ENCODE measurements at places on chromosomes 6 and 20. TPM values are rescaled to one million over a fixed set of nuclear protein-coding genes. Genes with fewer than 3 reads are reported as not detected.

ADGRG6 gene
- total RNA-seq: 0.24 TPM

SUPT3H gene
- total RNA-seq: 9.9 TPM

C6orf52 gene
- 0.91 TPM for total RNA-seq

IBTK gene
- total RNA-seq: 22.2 TPM

GRCh38 chr20:48766205-48766604 is 61.6 kb downstream of the PREX1 start:
- H3K36me3 ChIP-seq: no peaks in the 10 kb centered on the region
- no peaks in the 10 kb centered on the region for H3K27me3 ChIP-seq
- DNase-seq: no peak
- peaks cover 97% of the 10 kb centered on the region for H3K4me1 ChIP-seq
- H3K4me3 ChIP-seq: no peak overlapping the region

- no peaks in the 10 kb centered on the region for H3K4me1 ChIP-seq
- H3K27me3 ChIP-seq: no peaks in the 10 kb centered on the region
- H3K36me3 ChIP-seq: no peaks in the 10 kb centered on the region
- no peak overlapping the region for H3K27ac ChIP-seq
Observed at GRCh38 chr20:53001498-53002301, 29.5 kb downstream of the TSHZ2 start.

GRCh38 chr6:124670801-124671200 is 291.4 kb upstream of the RNF217 start:
- no peak for DNase-seq
- H3K27ac ChIP-seq: no peak overlapping the region
- H3K36me3 ChIP-seq: no peaks in the 10 kb centered on the region
- H3K27me3 ChIP-seq: no peaks in the 10 kb centered on the region
- no peaks in the 10 kb centered on the region for H3K4me1 ChIP-seq

DNA sequence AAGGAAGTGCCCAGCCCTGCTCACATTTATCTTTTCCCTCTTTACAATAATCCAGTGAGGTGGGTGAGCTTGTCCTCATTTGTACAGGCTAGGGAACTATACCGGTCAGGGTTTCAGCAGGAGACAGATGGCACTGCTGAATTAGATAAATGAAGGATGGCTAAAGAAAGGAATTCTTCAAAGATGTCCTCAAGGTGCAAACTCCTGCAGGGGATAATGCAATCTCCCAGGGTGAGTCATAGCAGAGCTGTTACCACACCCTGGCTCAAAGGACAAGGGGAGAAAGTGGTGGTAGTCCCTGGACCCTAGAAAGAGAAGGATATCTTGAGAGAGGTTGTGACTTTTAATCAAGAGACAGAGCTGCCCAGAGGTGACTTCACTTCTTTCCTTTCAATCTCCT is 66.7 kb downstream of the RFPL4B start:
- DNase-seq: no peak
- no peaks in the 10 kb centered on the region for H3K27me3 ChIP-seq
- no peak overlapping the region for H3K27ac ChIP-seq
- H3K4me3 ChIP-seq: no peak overlapping the region
- H3K36me3 ChIP-seq: no peaks in the 10 kb centered on the region

DNA sequence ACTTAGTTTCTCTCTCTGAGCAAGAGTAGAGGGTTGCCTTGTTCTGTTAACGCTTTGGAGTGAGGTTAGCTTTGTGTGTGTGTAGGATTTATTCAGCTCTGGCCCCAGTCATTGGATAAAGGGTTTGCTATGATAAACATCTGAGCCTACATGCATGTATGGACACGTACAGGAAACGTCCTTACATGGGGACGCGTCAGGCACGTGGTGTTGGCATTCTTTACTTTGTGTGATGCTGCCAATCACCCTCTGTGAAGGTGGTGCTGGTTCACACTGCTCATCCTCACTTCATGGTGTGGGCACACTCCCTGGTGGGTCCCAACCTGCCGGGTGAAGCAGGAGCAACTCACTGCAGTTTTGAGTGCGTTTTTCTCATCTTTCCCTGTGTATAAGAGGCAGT is 53.4 kb upstream of the CD93 start:
- no peak overlapping the region for H3K27ac ChIP-seq
- H3K27me3 ChIP-seq: no peaks in the 10 kb centered on the region
- DNase-seq: no peak

- peaks cover 6% of the 10 kb centered on the region for H3K36me3 ChIP-seq
- no peaks in the 10 kb centered on the region for H3K27me3 ChIP-seq
- no peak overlapping the region for H3K4me3 ChIP-seq
- peaks cover 4% of the 10 kb centered on the region for H3K4me1 ChIP-seq
Observed at GRCh38 chr20:41072190-41072863, 43.7 kb downstream of the TOP1 start.

DNA sequence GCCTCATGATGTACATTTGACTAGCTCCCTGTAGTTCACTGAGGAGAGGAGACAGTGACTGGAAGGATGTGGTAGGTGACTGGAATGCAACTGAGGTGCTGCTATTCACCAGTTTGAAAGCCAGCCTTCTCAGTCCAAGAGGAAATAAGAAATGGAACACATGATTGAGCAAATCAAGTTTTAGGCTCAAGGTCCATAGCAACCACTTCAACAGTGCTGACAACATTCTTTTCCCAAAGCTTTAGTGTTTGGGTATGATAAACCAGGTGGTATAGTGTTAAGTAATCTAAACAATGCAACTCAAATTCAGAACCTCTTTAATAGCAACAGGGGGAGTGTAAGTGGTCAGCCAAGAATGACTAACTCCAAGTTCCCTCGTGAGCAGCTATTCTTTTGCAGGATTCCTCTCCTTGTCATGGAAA is 9.2 kb downstream of the ZHX3 start:
- no peaks in the 10 kb centered on the region for H3K27me3 ChIP-seq
- H3K36me3 ChIP-seq: no peaks in the 10 kb centered on the region
